IMR-90 (cell line): ENCODE measurements at places on chromosomes 5 and 9. TPM values are rescaled to one million over a fixed set of nuclear protein-coding genes. Genes with fewer than 3 reads are reported as not detected.

- no peak for DNase-seq
Measured at GRCh38 chr5:152838241-152838786, 433.2 kb upstream of the NMUR2 start.

DNA sequence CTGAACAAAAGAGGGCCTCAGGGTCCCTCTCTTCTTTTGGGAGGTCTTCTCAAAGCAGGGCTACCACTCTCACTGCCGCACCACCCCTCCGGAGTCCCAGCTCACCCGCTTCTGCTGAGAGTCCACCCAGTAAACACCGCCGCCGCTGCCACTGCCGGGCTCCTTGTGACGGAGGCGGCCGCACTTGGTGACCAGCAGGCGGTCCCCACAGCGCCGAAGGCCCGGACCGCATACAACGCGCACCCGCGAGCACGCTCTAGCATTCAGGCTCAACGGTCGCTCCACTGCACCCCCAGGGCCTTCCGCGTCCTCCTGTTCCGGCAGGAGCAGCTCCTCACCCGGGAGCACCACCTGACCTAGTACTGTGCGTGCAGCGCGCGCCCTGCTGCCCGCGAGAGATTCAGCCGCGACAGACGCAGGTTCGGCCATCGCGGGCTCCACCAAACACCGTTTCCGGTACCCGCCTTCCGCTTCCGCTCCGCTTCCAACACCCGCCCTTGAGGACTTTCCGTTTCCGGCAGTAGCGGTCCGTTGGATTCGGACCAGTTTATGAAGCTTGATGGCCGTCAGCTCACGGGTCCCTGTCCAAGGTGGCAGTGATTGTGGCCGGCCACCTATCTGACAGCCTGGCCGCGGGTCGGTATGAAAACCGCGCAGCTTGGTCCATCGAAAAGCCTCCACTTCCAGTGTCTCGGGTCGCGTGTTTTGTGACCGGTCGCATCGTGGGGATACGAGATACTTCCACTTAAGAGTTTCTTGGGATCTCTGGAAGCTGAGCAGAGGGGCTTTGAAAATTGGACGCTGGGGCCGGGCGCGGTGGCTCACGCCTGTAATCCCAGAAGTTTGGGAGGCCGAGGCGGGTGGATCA lies at the start of gene EXOSC3:
EXOSC3 (minus strand) TSS at position 449 of the 868 bp plus-strand sequence; CDS start at position 429, 20 bp downstream.
- peak; percentile 90 for DNase-seq

DNA sequence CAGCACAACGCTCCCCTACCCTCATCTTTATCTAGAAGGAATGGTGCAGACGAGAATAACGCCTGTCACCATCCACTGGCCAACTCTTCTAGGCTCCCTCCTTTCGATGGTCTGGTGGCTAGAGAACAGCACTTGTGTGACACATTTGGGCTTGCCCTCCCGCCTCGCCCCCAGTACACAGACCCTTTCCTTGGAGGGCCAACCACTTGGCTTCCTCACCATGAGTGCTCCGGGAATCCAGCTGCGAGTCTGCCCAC lies 1.4 kb downstream of the GNAQ start:
- no peak for DNase-seq

GRCh38 chr5:156407251-156407650 lies 80.3 kb downstream of the SGCD start:
- DNase-seq = no peak

DNA sequence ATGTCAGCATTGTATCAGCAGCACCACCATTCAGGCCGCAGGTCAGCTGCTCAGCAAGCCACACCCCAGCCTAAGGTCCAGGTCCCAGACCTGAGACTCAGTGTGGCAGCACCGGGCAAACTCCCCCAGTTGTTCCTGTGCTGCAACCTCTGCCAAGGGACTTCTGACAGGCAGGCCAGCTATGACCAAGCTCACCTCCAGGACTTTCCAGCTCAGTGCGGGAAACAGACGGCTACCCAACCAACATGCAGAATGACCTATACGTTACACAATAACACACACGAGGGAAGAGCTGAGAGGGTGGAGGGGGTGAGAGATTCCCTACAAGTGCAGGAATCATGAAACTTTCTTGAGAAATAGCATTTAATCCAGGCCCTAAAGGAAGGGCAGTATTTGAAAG lies 143.7 kb downstream of the FSTL4 start:
- no peak for DNase-seq

- DNase-seq = no peak
Measured at GRCh38 chr5:34924462-34924765, 4.9 kb upstream of the DNAJC21 start.

- peak; percentile 62 for DNase-seq
Measured at GRCh38 chr5:9547122-9547947, 1.5 kb upstream of the SEMA5A start.

DNA sequence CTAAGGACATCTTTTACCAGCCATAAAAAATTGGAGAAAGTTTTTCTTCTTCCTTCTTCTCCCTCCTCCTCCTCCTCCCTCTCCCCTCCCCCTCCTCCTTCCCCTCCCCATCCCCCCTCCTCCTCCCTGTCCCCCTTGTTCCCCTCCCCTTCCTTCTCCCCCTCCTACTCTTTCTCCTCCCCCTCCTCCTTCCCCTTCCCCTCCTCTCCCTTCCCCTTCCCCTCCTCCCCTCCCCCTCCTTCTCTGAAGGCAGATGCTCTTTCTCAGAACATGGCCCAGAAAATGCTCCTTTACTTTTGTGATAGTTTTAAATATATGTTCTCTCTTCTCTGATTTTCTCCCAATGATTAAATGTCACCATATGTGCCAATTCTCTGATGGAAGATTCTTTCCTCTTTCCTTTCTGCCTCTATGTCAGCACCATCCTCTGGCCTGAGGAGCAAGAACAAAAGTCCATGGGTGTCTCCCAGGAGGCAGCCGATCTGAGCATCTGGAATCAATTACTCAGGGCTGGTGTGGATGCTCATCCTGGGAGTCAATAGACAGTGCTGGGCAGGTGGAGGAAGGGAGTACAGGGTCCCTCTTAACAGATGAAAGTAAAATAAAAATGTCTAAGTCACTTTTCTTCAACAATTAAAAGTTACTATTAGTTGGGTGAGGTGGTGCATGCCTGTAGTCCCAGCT lies 63.0 kb upstream of the GNA14 start:
- DNase-seq = no peak

- DNase-seq = no peak
Measured at GRCh38 chr9:132183134-132183533, 21.3 kb downstream of the NTNG2 start.

- DNase-seq = no peak
Measured at GRCh38 chr9:111529787-111530186, 4.8 kb downstream of the ZNF483 start.

DNA sequence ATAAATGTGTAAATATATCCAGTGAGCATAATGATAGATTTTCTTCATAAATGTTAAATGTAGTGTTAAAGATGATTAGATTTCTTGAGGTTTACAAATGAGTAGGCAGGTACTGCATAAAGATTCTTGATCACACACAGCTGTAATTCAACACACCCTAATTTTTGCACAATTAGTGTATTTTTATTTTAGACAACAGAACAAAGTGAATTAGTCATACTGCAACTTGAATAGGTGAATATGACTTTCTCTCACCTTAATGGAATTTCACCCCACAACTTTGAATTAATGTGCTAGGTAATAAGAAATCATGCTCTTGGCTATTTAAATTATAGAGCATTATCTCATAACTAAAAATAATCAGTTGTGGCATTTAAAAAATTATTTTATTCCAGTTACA lies 795.7 kb upstream of the ACO1 start:
- no peak for DNase-seq

GRCh38 chr9:101791938-101792337 lies 53.5 kb upstream of the GRIN3A start:
- DNase-seq = no peak

- DNase-seq = peak; percentile 6
Measured at GRCh38 chr9:132099741-132100407, 20.2 kb upstream of the MED27 start.

GRCh38 chr9:130348341-130348740 lies 82.8 kb downstream of the HMCN2 start:
- no peak for DNase-seq

DNA sequence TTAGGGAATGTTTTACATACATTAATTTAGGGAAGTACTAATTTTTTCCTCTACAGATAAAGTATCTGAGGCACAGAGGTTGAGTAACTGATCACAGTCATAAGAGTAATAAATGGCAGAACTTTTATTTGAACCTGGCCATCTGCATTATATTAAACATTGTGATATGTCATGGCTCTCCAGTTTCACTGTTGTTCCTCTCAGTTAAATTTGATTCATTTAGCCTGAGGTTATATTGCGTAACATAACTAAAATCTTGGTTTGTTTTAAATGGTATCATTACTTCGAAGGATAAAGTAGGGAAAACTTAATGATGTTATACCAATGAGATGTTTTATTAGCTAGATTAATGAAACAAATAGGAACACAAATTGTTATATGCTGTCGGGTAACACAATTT lies 284.4 kb downstream of the KDM4C start:
- peak; percentile 12 for DNase-seq

DNA sequence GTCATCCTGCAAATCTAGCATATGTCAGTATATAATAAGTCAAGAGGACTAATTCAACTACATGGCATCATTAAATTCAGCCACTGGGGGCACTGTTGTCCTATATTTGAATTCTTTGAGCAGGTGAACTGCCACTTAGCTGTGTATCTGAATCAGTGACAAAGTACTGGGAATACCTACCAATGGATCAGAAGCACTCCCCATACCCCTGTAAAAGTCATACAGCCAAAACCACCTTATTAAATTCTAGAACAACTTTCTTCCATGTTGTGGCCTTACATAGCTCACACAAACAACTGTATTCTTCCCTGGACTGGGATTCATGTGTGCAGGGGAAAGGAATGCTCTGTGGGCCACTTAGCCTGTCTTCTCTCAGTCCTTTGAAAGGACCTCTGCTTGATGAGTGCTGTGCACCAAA lies 57.4 kb upstream of the PLPP6 start:
- peak; percentile 59 for DNase-seq

- peak; percentile 38 for DNase-seq
Measured at GRCh38 chr5:108141676-108142075, 240.2 kb downstream of the FBXL17 start.

GRCh38 chr5:2126512-2126911 lies 243.8 kb upstream of the IRX4 start:
- no peak for DNase-seq

DNA sequence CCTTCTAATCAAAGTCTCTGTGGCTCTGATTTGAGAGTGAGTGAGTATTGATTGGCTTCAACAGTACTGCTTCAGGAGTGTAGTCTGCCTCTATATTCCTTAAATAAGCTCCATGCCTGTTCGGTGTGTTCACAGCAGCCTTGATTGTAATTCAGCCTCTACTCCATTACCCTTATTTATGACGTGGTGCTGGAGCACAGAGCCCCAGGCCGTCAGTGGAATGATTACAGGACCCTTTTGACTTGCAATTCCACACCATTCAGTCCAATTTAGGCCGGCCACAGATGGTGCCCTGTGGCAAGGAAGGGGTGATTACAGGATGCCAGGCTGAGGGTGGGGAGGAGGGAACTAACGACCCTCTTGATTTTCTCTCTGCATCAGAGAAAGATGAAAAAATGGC lies 110.3 kb downstream of the ASTN2 start:
- DNase-seq = no peak

- peak; percentile 93 for DNase-seq
Measured at GRCh38 chr5:109329333-109330237, 80.2 kb downstream of the PJA2 start.

DNA sequence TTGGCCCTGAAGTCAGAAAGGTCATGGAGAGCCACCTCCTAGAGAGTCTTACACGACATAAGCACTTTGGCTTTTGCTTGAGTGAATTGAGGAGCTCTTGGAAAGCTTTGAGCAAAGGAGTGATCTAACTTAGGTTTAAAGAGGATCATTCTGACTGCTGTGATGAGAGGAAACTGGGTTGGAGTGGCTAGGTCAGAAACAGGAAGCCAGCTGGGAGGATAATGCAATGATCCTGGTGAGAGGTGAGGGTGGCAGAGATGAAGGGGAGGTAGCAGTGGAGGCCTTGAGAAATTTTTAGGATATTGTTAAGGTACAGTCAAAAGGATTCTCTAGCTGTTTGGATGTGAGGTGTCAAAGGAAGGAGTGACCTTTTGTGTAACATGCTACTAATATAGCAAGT lies 32.2 kb upstream of the ROPN1L start:
- DNase-seq = no peak

DNA sequence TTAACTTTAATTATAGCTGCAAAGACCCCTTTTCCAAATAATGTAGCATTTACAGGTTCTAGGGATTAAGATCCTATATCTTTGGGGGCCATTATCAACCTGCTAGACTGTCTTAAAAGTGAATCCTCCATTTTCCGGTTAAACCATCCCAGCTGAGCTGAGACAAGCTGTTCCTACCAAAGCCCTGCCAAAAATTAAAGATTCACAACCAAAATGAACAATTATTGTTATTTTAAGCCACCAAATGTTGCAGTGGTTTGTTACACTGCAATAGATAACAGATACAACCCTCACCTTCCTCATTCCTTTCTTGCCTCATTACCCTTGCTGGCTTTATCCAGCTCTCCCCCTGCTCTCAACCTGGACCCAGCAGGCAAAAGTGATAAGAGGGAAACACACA lies 343.4 kb downstream of the CDK5RAP2 start:
- DNase-seq = no peak

DNA sequence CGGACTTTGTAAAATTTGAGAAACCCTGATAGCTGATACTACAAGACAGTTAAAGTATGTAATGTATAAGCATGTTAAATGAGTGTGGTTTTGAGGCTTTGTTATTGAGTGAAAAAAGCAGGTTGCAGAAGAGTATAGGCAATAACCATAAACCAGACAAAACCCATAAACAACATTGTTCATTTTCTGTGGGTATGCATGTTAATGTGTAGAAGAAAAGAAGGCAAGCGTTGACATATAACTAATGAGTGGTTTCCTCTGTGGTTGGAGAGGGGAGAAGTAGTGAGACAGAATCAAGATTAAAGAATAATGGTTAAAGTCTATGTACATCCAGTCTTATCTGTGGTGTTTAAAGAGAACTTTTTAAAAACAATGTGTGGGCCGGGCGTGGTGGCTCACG lies 26.2 kb downstream of the RAD23B start:
- no peak for DNase-seq

Gene CEL
- polyA plus RNA-seq = 0.67 and 0.75 TPM in 2 replicates

Gene CD72
- 0.09 and 0.58 TPM in 2 replicates for polyA plus RNA-seq

Gene CDH10
- 0.17 and 0.21 TPM in 2 replicates for polyA plus RNA-seq

Gene FBP1
- polyA plus RNA-seq = not detected in 2 replicates

Gene TAF11L5
- polyA plus RNA-seq = not detected in 2 replicates

Gene CCDC192
- polyA plus RNA-seq = not detected in 2 replicates

Gene GBGT1
- 2.4 and 3.2 TPM in 2 replicates for polyA plus RNA-seq

Gene EIF4E1B
- not detected in 2 replicates for polyA plus RNA-seq

Gene SLC36A2
- polyA plus RNA-seq = not detected in 2 replicates

Gene NDFIP1
- polyA plus RNA-seq = 10.7 and 15.4 TPM in 2 replicates

Gene EMB
- 1.0 and 1.2 TPM in 2 replicates for polyA plus RNA-seq

Gene GZMA
- polyA plus RNA-seq = not detected in 2 replicates

Gene EPB41L4A
- polyA plus RNA-seq = 0.02 TPM in 1 of 2 replicates, not detected in the other
